Body of pancreas (tissue), 4 donors: ENCODE measurements at places on chromosomes 3 and 15. TPM values are rescaled to one million over a fixed set of nuclear protein-coding genes. Genes with fewer than 3 reads are reported as not detected.

The HHATL gene
- total RNA-seq, result not detected

DNA sequence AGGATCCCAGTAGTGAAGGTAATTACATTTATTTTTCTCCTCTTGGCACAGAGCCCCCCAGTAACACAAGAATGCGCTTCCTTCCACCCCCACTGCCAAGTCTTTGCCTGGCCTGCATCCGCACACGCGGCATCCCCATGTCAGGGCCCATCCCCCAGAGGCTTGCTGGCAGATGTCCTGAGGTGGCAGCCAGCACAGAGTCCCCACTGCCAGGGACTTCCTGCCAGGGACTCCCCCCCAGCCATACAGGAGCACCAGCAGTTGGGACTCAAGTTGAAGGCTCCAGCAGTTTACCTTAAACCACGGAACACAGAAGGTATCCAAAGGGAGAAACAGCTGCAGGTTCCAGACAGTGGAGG is 41.0 kb downstream of the MEGF11 start:
- no peak for DNase-seq

DNA sequence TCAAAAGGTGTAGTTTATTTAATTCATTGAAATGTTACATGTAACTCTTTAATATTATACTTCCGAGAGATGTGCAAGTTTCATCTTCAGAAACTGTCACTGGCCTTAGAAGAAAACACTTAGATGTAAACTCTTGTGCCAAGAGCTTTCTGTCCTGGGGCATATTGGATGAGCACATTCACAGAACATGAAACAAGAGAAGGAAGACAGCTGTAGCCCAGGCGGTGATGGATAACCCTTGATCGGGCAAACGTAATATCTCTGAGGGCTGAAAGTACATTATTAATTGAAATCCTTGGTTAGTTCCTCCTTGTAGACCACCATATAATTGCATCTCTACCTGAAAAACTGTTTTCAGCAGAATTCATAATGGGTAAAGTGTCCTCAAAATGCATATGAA is 67.4 kb downstream of the MECOM start:
- DNase-seq, result no peak

The CSPG4 gene
- 3.1 TPM for total RNA-seq

DNA sequence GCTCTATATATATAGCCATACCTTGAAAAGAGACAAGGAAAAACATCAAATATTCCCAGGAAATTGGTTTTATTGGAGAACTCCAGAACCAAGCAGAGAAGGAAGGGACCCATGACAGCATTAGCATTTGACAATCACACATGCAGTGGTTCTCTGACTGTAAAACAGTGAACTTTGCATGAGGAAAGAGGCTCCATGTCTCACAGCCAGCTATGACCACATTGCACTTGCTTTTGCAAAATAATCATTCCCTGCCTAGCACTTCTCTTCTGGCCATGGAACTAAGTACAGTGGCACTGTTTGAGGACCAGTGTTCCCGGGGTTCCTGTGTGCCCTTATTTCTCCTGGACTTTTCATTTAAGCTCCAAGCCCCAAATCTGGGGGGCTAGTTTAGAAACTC is 85.5 kb downstream of the TGFBR2 start:
- DNase-seq, result no peak

DNA sequence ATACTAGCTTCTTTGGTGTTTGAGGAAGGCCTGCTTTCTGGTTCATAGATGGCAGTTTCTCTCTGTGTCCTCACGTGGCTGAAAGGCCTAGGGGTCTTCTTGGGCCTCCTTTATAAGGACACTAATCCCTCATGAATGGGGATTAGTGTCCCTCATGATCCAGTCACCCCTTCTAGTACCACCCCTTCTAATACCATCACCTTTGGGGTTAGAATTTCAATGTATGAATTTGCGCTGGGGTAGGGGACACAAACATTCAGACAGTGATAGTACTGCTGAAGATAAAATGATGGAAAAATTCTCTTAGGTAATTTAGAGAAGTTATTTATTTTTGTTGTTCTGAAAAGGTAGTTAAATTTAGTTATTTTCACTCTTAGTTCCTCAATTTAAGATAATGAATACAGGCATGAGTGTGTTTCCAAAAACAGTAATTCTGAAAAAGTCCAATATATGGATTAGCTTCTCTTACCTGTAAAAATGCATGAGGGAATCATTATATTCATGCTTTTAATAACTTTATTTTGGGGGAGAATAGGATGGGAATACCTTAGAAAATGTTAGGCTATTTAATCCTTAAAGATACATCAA is 103.6 kb downstream of the FNDC3B start:
- DNase-seq, result no peak
